ENCODE measurements at places on chromosomes 3 and 15.
A peak's percentile ranks its signal among the peaks of the same experiment; 100 is the strongest.

DNA sequence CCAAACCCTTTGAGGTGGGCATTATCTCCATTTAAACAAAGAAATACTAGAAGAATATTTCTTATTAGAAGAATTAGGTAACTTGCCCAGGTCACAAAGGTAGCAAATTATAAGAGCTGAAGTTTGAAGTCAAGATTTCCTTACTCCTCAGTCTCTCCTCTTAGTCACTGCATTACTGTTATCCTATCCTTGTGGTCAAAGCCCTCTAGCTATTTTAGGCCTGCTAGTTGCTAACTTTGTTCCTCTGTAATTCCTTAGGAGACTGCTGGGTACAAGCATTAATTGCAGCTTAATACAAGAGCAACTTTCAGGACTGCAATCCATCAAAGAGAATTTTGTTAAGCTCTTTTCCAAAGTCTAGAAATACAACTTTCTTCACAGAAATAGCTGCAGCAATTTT, 528.2 kb downstream of the ZIC1 start:
- DNase-seq = no peak

DNA sequence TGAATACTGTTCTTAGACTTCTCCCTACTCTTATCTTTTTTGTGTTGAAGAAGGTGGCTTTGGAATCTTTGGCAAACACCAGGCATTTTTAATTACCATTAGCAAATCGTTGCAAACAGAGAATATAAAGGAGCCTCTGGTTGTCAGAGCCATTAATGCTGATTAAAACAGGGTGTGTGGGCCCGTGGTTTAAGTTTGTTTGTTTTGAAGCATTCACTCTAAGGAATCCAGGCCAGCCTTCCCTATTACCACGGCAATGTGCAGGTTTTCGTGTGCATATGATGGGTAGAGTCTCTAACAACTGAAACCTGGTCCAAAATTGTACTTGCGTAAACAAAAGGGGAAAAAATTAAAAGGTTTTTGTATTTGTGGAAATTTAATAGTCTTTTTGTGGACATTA, 141.2 kb upstream of the GMNC start:
- no peak for DNase-seq

DNA sequence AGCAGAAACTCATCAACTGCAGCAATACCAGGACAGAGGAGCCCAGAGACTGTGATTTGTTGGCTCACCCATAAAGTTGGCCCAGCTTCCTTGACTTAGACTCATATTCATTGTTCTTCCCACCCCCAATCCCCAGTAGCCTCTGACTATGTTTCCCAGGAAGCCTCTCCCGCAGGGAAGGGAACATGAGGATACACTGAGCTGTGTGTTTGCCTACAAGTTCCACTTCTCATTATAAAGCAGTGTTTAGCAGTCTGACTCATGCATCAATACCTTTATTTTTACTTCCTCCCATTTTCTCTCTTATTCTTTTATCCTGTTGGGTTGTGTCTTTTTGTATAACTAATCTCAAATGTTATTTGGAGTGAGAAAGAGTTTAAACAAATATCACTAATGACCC, 111.6 kb upstream of the PHLDB2 start:
- no peak for DNase-seq

DNA sequence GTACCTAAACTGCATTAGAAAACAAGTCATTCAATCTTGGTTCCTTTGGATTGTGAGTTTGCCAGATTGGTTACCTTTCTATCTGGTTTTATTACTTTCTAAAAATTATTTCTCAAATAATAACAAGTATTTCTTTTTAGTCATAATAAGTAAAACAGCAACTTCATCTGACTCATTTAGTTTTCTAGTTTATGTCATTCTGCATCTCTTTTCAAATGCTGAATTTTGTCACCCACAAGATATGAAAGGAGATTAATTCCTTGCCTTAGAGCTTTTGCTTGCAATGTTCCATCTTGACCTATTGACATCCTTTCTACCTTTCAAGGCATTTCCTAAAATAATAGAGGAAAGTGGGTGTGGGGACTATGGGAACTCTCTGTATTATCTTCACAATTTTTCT, 253.6 kb upstream of the PEX5L start:
- DNase-seq = no peak

GRCh38 chr3:118671192-118671591, 363.5 kb downstream of the IGSF11 start:
- no peak for DNase-seq

GRCh38 chr3:128590948-128591347, 59.7 kb downstream of the RPN1 start:
- no peak for DNase-seq

DNA sequence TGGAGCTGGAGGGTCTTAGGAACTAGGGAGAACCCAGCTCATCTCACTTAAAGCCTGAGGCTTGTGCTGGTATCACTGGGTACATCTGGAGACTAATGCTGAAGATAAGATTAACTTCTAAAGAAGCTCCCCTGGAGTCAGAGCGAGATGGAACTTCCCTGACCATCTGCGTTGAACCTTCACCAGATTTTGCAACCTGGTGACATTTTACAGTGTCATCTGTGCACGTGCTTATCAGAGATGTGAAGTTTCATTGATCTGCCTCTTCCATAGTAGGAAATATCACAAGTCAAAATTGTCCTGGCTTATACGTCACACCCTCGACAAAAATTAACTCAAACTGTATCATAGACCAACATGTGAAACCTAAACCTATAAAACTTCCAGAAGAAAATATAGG, 395.5 kb downstream of the SHQ1 start:
- DNase-seq = no peak

DNA sequence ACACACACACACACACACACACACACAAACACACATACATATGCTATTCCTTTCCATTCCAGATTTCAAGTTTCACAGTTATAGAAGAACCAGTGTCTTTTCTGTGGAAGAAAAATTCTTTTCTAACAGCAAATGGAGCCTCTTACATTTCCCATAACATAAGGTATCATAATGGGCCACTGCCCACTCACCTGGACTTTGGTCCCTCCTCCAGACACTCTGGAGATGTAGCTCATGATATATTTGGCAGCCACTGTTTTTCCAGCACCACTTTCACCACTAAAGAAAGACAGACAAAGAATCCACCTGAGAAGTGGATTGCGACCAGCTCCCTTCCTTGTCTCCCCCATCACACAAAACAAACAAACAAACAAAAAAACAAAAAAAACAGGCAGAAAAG, 29.8 kb downstream of the LDHAL6B start:
- DNase-seq = no peak

DNA sequence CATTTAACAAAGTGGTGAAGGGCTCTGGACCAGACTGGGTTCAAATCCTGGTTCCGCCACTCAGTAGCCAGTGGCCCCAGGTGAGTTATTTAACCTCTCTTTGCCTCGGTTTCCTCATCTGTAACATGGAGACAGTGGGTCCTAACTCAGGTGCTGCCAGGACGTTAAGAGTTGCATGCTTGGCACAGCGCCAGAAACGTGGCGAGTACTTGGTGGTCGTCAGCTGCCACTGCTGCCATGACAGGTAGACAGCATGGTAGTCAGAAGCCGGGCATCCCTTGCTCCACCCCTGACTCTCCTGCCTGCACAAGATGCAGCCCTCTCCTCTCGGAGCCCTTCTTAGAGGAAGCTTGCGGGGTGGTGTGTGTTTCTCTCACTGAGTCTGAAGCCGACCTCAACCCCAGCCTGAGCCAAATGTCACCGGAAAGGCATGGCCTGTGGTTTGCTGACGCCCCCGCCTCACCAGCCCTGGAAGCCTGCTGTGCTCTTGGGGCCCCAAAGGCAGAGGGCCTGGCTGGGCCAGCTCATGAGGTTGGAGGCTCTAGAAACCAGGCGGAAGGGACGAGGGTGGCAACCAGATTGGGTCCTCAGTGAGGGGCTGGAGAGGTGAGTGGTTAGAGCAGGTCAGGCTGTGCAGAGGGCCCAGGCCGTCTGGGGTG, 160.8 kb upstream of the TLE3 start:
- DNase-seq = peak; percentile 85

DNA sequence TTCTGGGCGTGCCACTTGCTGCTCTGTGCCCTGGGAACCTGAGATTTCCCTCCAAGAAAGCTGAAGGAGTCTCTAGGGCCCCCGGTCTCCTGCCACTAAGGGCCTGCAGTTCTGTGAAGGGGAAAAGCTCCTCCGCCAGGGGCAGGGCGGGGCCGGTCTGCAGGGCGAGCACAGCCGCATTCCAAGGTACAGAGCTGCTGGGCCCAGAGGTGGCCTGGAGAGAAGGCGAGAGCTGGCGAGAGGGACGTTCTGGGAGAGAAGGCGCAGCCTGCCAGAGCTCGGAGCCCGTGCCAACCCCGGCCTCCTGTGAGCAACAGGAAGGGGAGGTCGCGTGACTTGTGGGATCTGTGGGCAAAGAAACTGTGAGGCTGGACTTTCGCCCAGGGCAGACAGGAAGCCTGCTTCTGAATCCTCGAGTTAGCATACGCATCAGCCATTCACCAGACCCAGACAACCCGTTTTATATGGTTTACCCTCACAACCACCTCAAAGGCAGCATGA, 500.4 kb downstream of the SHQ1 start:
- peak; percentile 61 for DNase-seq

DNA sequence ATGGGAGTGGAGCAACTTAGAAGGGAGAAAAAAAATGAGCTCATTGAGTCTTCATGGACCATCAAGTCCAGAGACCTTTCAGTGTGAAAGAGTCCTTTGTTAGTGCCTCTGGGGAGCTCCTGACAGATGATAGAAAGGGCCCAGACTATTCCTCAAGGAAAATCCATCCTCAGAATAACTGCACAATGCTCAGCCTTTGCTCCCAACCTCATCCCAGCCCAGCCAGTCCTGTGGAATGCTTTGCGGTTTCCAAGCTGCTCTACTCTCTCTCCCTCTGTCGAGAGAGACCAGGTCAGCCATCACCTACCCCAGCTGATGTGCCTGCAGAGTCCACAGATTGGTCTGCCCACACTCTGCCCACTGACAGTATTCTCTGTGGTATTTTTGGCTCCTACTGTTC, 406.2 kb downstream of the MFSD1 start:
- no peak for DNase-seq

GRCh38 chr3:18778598-18778997, 353.5 kb upstream of the SATB1 start:
- no peak for DNase-seq

DNA sequence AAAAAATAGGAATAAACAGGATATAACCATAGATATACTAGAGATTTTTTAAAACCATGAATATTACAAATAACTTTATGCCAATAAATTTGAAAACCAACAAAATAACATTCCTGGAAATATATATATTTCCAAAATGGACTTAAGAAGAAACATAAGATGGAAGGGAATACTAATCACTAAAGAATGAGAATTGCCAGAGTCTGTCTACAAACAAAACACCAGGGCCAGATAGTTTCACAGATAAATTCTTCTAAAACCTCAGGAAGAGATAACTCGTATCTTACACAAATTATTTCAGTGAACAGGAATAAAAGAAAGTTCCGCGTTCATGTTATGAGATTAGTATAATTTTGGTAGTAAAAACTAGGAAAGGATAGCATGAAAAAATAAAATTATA, 107.3 kb downstream of the HERC1 start:
- no peak for DNase-seq

DNA sequence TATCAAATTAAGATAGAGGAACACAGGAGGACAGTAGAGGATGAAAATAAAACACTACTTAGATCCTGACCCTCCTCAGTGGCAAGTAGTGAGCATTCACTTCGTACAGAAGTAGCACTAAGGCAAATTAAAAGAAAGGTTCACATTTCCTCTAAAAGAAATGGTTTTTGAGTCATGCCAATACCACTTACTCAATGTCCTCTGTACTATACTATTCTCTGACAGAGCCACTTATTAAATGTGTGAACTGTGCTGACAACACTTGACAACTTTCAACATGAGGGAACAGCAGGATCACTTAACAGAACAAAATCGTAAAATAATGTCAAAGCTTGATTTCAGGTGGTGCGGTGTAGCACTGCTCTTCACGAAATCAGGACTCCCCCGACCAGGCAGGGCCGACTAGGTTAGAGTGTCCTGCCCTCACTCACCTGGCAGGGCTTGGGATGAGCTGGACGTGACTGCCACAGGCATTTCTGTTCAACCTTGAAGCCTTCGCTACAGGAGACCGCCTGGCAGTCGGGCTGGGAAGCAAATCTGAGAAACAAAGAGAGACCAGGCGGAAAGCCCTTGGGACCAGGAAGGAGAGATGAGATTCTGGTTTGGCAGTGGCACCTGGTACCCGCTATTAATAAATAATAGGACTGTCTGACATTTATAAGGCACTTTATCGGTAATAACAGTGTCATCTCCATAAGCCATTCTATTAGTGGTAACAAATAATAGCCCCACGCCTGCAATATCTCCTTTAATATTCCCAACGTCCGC, 611 bp upstream of the SLC27A2 start:
- DNase-seq = no peak

GRCh38 chr3:40618158-40618557, 93.4 kb downstream of the ZNF621 start:
- no peak for DNase-seq

- DNase-seq = no peak
Observed at GRCh38 chr3:147359177-147360050, 46.9 kb downstream of the ZIC4 start.

- no peak for DNase-seq
Observed at GRCh38 chr3:56096999-56097398, 371.3 kb downstream of the ERC2 start.

GRCh38 chr3:138347960-138348753, at the start of gene MRAS:
TSS of gene MRAS (plus strand) at chr3:138348579. CDS start at chr3:138372884, 24,305 bp downstream.
- DNase-seq = peak; percentile 81

DNA sequence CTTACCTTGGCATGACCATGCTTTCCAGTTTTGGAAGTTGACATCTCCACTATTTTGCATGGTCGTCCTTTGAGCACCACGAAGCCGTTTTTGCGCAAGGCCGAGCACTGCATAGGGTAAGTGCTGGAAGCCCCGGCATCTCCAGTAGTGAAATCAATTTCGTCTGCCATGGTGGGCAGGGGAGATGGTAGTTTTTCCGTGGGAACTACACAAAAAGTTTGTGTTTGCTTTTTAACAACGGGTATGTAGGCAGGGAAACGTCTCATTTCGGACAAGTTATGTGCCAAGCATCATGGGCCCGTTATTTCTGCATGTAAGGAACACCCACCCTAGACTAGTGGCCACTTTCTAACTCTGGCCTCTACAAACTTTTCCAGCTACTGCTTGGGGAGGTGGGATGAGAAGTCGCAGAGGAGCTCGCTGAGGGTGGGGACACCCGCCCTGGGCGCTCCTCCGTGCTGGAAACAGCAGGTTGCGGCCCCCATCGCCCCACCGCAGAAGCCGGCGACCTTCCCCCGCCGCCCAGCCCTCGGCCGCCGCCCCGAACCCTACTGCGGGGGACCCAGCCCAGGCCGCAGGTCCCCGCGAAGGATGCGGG, 701 bp downstream of the EIF5A2 start:
- no peak for DNase-seq

- DNase-seq = no peak
Observed at GRCh38 chr3:162072656-162073164, 576.1 kb downstream of the OTOL1 start.

Data from inflammatory macrophage (primary cell).